Activated naive CD8-positive, alpha-beta T cell treated with anti-CD3 and anti-CD28 coated beads, Interleukin-2, amount 10 ng/mL, durations not matched to agents 7 days and 5 days (primary cell): ENCODE measurements at places on chromosomes 13 and 19. TPM values are rescaled to one million over a fixed set of nuclear protein-coding genes. Genes with fewer than 3 reads are reported as not detected.
A peak's percentile ranks its signal among the peaks of the same experiment; 100 is the strongest.

- peak; percentile 47 for DNase-seq
These were observed 154.2 kb upstream of the KLF12 start for GRCh38 chr13:74288361-74288911.

DNA sequence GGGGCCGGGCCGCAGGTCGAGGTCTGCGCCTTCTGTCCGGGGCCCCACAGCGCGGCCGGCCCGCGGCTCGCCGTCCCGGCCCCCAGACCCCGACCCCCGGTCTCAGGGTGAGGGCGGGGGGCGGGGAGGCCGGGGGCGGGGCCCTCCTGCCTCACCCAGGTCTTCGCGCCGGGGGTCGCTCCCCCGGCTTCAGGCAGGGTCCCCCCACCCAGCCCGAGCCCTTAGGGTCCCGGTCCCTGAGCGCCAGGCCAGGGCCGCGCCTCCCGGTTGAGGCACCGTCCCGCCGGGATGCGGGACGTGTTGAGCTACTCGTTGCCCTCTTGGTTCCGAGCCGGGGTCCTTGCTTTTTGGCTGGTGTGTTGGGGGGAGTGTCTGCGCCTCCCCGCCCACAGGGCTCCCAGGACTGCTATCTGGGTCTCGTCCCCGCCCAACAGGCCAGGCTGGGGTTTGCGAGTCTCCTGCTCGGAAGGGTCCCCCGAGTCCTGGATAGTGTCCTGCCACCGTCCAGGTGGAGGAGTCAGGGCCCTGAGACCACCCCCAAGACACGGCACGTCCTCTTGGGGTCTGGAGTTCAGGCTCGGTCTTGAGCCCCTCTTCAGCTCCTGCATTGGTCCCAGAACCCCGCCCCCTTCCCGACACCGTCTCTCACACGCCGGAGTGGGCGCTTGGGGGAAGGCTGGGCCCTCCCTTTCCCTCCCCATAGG is 452 bp downstream of the PIAS4 start:
- peak; percentile 56 for DNase-seq

- no peak for DNase-seq
These were observed 29.7 kb upstream of the KL start for GRCh38 chr13:32986552-32986951.

DNA sequence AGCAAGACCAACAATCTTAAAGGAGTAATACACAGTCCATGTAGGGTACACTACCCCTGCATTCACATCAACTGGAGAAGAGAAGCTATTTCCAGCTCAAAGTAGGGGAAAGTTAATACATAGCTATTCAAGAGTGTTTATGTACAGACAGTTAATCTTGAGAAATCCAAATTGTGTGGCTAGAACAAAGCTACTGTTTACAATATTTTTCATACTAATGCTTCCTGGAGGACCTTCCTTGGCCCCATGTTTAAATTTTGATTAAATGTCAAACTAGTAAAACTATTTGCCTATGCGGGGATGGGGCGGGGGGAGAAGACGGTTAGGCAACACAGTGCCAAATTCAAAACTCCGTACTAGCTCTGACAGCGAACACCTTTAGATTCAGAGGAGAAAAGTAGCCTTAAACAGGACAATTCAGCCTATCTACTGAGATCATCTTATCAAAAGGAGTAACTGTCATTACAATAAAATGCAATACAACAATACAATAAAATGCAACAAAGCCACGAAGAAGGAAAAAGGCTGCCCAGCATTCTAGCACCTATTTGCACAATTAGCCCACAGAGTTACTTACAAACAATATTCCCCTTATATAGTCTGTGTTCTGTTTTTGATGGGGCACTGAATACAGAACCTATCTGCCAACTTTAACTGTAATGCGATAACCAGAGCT is 29.1 kb downstream of the BRD4 start:
- DNase-seq: no peak

- DNase-seq: no peak
These were observed 14.3 kb upstream of the QTRT1 start for GRCh38 chr19:10686661-10687517.

GRCh38 chr19:41707871-41708371 is 505 bp upstream of the CEACAM5 start:
- DNase-seq: peak; percentile 20

- DNase-seq: no peak
These were observed 67.3 kb downstream of the ATP11A start for GRCh38 chr13:112756967-112757758.

The C13orf42 gene
- not detected for total RNA-seq

- no peak for DNase-seq
These were observed 55.1 kb upstream of the TNFRSF19 start for GRCh38 chr13:23515116-23515515.

DNA sequence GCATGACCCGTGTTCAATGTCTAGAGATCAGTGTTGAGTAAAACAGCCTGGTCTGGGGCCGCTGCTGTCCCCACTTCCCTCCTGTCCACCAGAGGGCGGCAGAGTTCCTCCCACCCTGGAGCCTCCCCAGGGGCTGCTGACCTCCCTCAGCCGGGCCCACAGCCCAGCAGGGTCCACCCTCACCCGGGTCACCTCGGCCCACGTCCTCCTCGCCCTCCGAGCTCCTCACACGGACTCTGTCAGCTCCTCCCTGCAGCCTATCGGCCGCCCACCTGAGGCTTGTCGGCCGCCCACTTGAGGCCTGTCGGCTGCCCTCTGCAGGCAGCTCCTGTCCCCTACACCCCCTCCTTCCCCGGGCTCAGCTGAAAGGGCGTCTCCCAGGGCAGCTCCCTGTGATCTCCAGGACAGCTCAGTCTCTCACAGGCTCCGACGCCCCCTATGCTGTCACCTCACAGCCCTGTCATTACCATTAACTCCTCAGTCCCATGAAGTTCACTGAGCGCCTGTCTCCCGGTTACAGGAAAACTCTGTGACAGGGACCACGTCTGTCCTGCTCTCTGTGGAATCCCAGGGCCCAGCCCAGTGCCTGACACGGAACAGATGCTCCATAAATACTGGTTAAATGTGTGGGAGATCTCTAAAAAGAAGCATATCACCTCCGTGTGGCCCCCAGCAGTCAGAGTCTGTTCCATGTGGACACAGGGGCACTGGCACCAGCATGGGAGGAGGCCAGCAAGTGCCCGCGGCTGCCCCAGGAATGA is 1.5 kb upstream of the CEACAM5 start:
- DNase-seq: peak; percentile 80

- peak; percentile 83 for DNase-seq
These were observed 1.7 kb upstream of the LYL1 start for GRCh38 chr19:13104360-13104847.

DNA sequence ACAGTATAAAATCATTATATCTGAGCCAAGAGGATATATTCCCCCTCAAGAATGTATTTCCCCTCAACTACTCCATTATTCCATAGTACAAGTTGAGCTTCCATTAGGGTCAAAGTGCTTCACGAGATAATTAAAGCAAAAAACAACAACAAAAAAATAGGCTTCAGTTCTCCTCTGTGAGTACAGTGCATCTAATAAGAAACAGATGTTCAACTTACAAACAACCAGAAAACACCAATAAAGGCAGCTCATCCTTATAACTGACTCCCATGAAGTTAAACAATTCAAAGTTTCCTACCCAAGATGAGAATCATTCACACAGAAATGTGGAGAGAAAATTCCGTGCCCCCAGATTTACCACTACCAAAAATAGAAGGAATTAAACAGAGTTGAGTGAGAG is 854.4 kb downstream of the PCDH9 start:
- no peak for DNase-seq

The ZBTB32 gene
- 24.5 TPM for total RNA-seq

- DNase-seq: no peak
These were observed 69.1 kb upstream of the POSTN start for GRCh38 chr13:37667702-37668101.

DNA sequence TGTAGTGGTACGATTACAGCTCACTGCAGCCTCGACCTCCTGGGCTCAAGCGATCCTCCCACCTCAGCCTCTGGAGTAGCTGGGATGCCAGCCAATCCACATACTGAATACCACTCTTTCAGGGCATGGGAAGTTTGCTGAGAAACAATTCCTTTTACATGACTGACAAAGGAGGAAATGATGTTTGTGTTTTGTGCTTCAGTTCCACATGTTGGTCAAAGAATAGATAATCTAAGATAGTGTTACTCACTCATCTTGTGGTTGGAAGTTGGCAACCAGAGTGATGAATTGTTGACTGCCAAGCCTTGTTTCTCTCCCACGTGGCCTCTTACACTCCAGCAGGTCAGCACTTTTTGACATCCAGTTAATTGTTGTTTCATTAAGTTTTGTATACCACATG is 7.6 kb downstream of the MBD3L2B start:
- DNase-seq: no peak

GRCh38 chr19:903266-903797 is 9.7 kb downstream of the R3HDM4 start:
- no peak for DNase-seq

- no peak for DNase-seq
These were observed 214.5 kb downstream of the TEX29 start for GRCh38 chr13:111534751-111535522.

The AMH gene
- total RNA-seq: 9.7 TPM

DNA sequence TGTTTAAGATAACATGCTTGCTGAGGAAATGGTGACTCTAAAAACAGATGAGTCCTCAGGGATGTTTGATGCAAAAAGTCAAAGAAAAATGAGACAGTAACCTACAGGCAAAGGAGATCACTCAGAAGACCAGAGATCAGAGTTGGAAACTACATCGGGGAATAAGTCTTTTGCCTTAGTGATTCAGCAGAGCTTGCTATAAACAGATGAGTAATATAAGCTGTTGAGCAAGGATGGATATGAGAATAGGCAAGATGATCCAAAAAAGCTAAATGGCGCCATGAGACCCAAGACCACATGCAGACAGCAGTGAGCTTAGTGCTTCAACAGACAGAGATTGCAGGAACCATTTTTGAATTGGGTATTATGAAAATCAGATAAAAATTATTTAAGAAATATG is 168.6 kb downstream of the POSTN start:
- DNase-seq: no peak

The ANKRD24 gene
- 1.5 TPM for total RNA-seq

The MATK gene
- 29.4 TPM for total RNA-seq

The BEST2 gene
- total RNA-seq: not detected

GRCh38 chr13:29594303-29594709 is 1.2 kb downstream of the SLC7A1 start:
- DNase-seq: no peak

The ZNF546 gene
- total RNA-seq: 9.9 TPM

DNA sequence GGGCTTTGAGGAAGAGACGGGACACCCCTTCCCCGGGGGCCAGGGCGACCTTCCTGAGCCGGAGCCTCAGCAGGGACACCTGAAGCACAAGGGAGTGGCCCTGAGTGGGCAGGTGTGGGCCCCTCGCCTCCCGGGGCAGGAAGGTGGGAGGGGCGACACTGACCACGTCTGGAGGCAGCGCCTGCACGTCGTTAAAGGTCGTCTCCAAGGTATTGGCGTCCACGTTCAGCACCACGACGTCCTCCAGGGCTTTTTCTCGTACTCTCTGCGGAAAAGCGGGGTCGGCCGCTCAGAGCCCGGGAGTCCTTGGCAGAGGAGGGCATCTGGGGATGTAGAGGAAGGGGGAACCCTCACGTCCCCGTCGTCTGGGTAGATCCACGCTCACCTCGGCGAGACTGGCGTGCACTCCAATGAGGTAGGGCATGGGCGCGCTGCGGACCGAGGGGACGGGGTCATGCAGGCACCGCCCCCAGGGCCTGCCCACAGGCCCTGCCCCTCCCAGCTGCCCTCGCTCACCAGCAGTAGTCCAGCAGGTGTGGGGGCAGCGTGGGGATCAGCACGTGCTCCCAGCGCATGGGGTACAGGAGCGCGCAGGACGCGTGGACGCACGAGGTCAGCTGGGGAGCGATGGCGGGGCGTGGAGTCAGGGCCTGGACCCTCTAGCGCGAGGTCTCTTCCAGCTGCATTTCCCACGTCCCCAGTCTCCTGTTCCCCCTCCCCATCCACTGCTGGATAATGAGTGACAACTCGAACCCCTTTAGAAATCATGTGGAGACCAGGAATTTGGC is 6.1 kb downstream of the DENND1C start:
- DNase-seq: no peak

- DNase-seq: no peak
These were observed 118.8 kb downstream of the TUBA3C start for GRCh38 chr13:19062801-19063200.

GRCh38 chr19:10946958-10947657 is 13.7 kb upstream of the SMARCA4 start:
- no peak for DNase-seq

DNA sequence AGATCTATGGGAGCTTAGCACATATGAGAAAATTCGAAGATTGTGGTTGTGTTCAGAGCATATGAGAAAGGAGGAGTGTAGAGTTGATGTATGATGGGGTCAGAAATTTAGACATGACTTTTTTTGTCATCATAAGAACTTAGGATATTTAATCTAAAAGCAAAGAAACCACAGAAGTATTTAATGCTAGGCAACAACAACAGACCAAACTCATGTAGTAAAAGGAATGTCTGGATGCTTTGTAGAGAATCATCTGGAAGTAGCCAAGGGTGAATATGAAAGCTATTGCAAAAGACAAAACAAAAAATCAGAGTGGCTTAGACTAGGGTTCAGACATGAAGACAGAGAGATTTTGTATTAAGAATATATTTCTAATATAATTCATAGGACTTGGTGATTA is 190.3 kb downstream of the SLITRK1 start:
- no peak for DNase-seq

- no peak for DNase-seq
These were observed 11.7 kb downstream of the CEACAM5 start for GRCh38 chr19:41720103-41720502.

The DAND5 gene
- not detected for total RNA-seq

The TMTC4 gene
- 38.8 TPM for total RNA-seq

DNA sequence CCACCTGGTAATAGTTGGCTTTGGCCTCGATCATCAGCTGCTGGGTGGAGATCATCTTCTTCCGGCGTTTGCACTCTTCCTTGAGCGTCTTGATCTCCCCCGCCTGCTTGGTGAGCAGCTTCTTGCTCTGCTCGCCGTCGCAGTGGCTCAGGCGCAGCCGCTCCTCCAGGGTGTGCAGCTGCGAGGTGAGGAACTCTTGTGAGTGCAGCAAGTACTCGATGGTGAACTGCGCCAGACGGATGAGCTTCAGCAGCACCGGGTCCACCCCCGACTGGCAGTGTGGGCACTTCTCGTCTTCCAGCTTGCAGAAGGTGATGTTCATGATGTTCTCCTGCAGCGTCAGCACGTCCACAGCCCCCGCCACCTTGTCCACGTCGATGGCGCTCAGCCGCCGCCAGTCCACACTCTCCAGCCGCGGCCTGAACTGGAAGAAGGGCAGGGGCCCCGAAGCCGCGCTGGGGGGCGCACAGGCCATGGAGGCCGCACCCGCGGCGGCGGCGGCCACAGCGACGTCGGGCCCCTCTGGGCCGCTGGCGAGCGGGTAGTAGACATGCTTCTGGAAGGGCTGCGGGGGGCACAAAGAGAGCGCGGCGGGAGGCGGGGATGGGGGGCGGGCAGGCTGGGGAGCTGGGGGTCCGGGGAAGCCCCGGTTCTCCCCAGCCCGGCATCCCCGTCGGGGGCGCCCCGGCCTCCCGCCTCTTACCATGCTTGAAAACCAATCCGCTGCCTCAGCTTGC is 3.0 kb downstream of the DZIP1 start:
- DNase-seq: no peak
